ENCODE measurements at places on chromosomes 12 and 14.

- no peak for DNase-seq
Observed at GRCh38 chr12:39116861-39117260, 211.5 kb upstream of the CPNE8 start.

DNA sequence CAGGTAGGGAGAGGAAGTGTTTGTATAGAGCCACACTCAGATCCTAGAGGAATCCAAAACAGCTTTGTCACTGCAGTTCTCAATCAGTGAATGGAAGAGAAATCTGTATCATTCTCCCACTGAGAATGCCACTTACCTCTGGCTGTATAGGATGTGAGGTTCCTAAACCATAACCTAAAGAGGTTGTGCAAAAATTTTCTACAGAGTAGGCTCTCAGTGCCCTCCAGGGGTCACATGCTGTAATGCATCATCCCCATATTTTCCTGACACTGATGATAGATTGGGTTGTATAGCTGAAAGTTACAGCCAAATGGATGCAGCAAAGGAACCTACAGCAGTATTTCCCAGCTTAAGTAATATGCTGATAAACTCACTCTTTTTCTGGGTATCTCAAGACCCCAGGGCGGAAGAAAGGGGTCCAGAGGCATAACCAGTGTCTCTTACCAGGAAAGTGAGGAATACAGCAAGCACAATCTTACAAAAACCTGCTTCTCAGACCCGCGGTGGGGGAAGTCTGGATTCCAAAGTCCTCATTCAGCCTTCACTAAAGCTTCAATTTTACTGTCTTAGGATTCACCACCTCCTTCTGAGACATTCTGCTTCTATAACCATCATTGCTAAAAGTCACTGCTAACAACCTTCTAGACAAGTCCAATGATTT is 3.8 kb downstream of the BCDIN3D start:
- no peak for DNase-seq

DNA sequence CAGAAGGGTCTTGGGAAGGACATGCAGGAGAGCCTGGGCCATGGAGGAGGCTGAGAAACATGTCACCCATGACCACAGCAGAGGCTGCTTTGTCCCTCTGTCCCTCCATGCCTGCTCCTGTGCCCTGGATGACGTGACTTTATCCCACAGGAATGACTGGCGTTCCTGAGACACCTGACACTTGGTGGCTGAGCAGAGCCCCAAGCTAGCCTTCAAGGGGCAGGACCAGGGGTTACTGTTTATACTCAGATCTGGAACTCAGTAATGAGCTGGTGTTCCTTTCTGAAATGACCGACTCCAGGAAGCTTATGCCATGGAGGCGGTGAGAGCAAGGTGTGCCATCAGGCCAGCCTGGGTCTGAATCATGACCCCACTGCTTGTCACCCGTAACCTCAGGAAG is 44.2 kb downstream of the ZFP36L1 start:
- DNase-seq, result no peak

DNA sequence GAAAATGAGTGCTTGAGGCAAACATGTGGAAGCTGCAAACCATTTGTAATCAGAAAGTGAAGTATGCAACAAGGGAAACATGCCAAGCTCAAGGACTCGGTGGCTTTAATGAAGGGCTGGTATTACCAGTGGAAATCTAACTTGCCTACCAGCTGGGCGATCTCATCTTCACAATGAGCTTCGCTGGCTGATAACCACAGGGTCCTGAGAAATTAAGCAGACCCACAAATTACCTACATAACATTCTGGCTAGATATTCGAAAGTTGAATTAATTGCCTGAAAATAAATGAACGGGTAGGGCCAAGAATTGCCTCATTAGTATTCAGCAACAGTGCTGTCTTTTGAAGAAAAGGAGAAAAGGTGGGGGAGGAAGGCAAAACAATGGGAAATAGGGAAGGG is 439.4 kb downstream of the PDZRN4 start:
- no peak for DNase-seq
